ENCODE measurements at places on chromosomes 7 and 10.

DNA sequence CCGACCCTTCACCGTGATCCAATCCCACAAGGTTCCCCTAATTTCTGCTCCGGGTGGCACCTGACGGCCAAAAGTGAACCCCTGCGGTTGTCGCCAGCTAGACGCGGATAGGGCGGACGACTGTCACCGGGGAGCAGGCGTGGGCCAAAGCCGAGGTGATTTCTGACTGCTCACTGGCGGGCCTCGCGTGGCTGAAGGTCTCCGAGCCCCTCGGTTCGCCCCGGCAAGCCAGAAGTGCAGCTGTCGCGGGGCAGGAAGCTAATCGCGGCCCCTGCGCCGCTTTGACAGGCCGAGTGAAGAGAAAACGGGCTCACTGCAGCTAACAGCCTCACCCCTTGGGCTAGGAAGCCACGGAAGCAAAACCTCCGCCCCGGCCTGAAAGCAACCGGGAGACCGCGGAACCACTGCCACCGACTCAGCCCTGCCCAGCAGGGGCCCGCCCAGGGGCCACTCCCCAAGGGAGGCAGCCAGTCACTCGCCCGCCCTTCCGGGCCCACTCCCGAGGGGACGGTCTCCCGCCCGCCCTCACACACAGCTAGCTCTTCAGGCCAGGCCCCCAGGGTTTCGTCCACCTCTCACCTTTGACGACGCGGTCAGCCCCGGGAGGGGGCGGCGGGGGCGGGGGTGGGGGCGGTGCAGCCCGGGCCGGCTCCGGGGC is 469 bp downstream of the PPP3CB start:
- peaks cover 17% of the 10 kb centered on the region for H3K4me1 ChIP-seq
- peak overlapping the region; percentile 75 for H3K4me3 ChIP-seq
- H3K36me3 ChIP-seq = peaks cover 21% of the 10 kb centered on the region

- no peaks in the 10 kb centered on the region for H3K4me1 ChIP-seq
- no peaks in the 10 kb centered on the region for H3K36me3 ChIP-seq
- H3K4me3 ChIP-seq = no peak overlapping the region
Measured at GRCh38 chr7:63968629-63969028, 30.0 kb upstream of the ZNF722 start.

GRCh38 chr7:46115410-46115809 is 194.3 kb upstream of the IGFBP3 start:
- no peak for DNase-seq
- H3K4me1 ChIP-seq = no peaks in the 10 kb centered on the region
- H3K4me3 ChIP-seq = no peak overlapping the region
- H3K36me3 ChIP-seq = no peaks in the 10 kb centered on the region
- H3K27ac ChIP-seq = no peak overlapping the region

GRCh38 chr10:13608246-13608853 is 21.6 kb downstream of the PRPF18 start:
- no peak overlapping the region for H3K27ac ChIP-seq
- H3K27me3 ChIP-seq = no peaks in the 10 kb centered on the region
- no peaks in the 10 kb centered on the region for H3K4me1 ChIP-seq
- DNase-seq = no peak
- no peak overlapping the region for H3K4me3 ChIP-seq
- H3K36me3 ChIP-seq = peaks cover 18% of the 10 kb centered on the region

DNA sequence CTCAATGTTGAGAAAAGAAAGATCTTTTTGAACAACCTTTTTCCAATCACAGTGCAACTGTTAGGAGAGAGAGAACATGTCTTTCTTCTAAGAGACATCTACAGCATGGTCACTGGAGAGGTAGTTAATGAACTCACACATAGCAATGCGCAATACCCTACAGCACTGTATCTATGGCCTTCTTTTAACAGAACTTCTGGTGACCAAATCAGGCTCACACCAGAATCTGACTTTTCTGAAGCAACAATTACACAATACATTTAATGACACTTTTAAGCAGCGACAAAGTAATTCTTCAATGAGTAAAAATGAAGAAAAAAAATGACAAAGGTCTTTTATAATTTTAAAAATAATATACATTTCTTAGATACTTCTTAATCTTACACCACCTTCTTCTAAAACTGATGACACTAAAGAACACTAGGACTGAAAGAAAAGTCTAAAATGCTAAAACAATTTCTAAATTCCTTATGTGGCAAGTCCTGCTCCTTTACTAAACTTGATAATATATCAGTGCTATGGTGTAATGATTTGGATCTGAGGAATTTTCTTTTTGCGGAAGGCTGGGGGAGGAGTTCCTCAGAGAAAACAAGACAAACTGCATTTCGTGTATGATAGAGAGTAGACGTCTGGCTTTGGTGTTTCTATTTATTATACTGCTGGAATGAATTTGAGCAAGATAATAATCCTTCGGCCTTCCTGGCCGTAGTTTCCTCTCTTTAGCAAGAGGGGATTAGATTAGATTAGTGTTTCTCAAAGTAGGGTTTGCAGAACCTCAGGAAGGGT is 166.3 kb downstream of the ZNF438 start:
- H3K36me3 ChIP-seq = no peaks in the 10 kb centered on the region
- DNase-seq = no peak
- no peak overlapping the region for H3K27ac ChIP-seq
- H3K4me1 ChIP-seq = no peaks in the 10 kb centered on the region

DNA sequence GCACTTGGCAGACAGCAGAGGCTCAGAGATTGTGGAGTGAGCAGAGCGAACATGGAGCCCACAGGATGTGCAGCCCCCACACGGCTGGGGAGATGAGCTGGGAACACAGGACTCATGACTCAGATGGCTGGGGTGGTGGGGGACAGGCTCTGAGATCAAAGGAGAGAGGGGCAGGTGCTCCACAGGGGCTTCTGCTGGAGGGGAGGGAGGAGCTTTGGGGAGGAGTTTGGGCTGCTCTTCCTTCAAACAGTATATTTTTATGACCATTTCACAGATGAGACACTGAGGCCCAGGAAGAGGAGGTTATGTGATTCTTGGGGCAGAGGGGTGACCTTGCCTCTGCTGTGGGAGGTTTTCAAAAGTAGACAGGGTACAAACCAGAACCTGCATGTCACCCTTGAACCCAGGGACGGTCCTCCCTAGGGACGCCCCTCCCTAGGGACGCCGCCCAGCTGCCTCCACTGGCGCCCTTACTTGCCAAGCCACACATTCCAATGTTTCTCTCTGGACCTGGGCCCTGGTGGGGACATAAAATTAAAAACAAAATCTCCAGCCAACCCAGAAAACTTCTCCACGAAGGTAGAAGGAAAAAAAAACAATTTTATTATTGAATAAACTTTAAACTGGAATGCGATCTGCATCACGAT is 981 bp upstream of the CRYGN start:
- peak overlapping the region; percentile 96 for H3K27ac ChIP-seq
- H3K36me3 ChIP-seq = no peaks in the 10 kb centered on the region
- no peaks in the 10 kb centered on the region for H3K27me3 ChIP-seq
- peak; percentile 77 for DNase-seq
